Kidney (tissue), 22 donors: ENCODE measurements at places on chromosomes 12 and 14. TPM values are rescaled to one million over a fixed set of nuclear protein-coding genes. Genes with fewer than 3 reads are reported as not detected.

MYH6 gene
- total RNA-seq: 0.03 TPM

SP1 gene
- total RNA-seq: 126 TPM

ERH gene
- total RNA-seq: 168 TPM

ZBTB25 gene
- total RNA-seq: 17.8 TPM

LTBP2 gene
- 10.4 TPM for total RNA-seq

KRT77 gene
- not detected for total RNA-seq

GCH1 gene
- total RNA-seq: 9.2 TPM

AGAP2 gene
- 3.7 TPM for total RNA-seq

PLEKHD1 gene
- 0.25 TPM for total RNA-seq

RNFT2 gene
- total RNA-seq: 6.8 TPM

B3GNT4 gene
- total RNA-seq: 0.35 TPM

TOMM20L gene
- total RNA-seq: not detected

KRT73 gene
- not detected for total RNA-seq

- peak; percentile 50 for DNase-seq
These were observed 6.7 kb downstream of the VASH1 start for GRCh38 chr14:76767681-76768656.

DNA sequence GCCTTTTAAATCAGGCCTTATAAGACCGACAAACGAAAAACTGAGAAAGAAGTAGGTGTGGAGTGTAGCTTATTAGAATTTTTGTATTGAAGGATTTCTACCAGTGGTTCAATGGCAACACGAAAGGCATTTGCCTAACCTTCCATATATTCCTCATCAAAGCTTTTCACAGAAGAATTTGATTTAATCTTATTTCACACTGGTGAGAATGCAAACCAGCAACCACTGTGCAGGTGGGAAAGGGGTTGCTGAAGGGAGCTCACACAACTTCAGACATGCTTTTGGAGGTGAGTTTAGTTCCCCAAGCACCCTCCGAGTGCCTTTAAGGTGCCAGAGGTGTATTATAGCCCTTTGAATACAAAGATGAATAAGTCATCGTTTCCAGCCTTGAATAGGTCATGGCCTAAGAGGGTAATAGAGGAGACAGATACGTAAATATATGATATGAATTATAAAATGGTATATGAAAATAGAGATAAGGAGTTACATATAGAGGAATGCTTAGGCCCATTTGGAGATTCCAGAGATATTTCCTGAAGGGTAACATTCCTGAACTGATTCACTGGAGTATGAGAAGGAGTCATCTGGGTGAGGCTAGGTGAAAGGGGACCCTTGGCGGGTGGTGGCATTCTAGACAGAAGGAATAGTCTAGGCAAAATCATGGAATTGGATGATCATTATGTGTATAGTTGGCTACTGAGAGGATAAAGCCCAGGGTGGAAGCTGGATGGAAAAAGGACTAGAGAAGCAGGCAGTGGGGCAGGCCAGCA, 6.4 kb downstream of the ERP27 start:
- DNase-seq: no peak

- DNase-seq: no peak
These were observed 56.6 kb downstream of the RNFT2 start for GRCh38 chr12:116794725-116795124.

DNA sequence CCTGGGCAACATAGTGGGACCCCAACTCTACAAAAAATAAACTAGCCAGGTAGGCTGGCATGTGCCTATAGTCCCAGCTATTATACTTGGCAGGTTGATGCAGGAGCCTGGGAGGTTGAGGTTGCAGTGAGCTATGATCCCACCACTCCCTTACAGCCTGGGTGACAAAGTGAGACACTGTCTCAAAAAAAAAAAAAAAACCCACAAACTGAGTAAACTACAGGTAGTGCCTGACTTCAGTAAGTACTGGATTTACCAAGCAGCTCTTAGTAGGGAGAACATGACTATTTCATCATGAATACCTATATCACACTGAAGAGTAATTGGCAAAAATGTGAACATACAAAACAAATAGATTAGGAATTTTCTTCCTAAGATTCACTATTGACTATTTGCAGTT, 32.4 kb upstream of the AP4S1 start:
- no peak for DNase-seq

DNA sequence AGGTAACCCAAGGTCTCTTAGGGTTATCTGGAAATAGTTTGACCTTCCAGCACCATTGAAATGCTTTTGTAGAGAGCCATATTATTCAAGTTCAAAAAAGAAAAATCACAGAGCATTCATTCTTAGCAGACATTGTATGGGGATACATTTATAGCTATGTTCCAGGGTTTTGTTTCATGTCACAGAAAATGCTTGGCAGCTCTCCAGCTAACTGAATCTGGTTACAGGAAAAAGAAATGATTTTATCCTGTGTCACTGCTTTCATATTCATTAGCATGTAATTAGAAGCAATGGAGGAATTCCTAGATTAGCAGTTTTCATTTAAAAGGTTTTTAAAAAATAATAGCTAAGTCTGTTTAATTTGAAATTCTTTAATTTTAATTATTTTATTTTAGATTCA, 78.9 kb downstream of the SNAPC1 start:
- peak; percentile 50 for DNase-seq

DNA sequence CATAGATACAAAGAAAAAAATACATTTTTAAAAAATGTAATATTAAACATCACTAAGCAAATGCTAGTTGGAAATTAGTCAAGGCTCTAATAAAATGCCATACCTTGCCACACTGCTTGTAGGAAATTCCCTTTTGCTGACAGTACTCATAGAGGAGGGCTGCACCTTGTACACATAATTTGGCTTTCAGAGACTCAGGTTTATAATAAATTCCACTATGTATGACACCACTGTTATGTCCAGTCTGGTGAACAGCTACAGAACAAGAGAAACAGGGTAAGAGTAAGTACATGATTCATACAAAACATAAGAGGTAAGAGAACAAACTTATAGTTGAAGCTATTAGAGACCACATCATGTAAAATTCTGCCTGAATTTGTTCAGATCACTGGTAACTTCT, 10.1 kb downstream of the L2HGDH start:
- no peak for DNase-seq

DNA sequence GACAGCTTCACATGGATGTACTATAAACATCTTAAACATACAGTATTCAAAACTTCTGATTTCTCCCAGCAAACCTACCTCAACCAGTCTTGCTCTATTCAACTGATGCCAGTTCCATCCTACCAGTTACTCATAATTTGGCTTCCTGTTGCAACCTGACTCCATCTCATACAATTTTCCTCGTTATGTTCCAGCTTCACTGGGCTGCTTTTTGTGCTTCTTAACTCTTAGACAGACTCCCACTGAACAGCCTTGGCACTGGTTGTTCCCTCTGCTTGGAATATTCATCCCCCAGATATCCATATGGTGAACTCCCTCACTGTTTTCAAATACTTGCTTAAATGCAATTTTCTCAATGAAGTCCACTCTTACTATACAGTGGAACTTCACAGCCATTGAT, 249.2 kb downstream of the AEBP2 start:
- DNase-seq: no peak

GRCh38 chr12:94445662-94446061, 14.0 kb downstream of the CEP83 start:
- DNase-seq: no peak

GRCh38 chr14:90062127-90062794, 467 bp downstream of the KCNK13 start:
- DNase-seq: peak; percentile 42

DNA sequence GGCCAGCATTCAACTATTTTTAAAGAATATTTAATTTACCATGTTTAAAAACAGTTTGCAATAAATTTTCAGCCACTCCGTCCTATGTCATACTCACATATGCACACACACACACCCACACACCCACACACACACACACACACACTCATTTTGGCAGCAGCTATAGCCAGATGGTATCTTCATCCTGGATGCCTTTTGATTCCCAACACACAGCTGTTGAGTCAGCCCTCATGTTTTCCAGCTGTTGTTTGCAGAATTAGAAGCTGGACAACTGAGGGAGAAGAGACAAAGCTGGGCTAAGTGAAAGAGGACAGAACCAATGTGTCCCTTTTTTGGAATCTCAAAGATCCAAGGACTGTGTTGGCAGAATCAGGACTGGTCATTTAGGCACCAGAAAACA, 80.0 kb upstream of the EGLN3 start:
- DNase-seq: peak; percentile 58

GRCh38 chr14:93033983-93034670, 81.6 kb downstream of the ITPK1 start:
- peak; percentile 73 for DNase-seq

- DNase-seq: no peak
These were observed 14.5 kb upstream of the KLRD1 start for GRCh38 chr12:10293151-10293550.

GRCh38 chr12:32821293-32821692, 65.6 kb upstream of the YARS2 start:
- DNase-seq: no peak

DNA sequence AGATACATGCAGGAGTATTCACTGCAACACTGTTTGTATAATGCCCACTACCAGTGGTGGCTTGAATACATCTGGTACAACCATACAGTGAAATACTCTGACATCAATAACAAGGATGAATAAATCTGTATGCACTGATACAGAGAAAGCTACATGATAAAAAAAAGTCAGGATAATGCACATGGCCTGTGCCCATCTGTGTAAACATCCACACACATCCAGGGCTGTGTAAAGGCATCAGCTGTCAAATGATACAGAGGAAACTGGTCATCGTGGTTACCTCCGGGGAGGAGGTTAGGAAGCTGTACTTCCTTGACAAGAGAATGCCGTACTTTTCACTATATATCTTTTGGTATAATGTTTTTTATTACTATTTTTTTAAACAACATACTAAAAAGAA, 176.6 kb downstream of the FOXN3 start:
- DNase-seq: no peak

- DNase-seq: no peak
These were observed 28.2 kb downstream of the PTPRQ start for GRCh38 chr12:80472236-80472635.

DNA sequence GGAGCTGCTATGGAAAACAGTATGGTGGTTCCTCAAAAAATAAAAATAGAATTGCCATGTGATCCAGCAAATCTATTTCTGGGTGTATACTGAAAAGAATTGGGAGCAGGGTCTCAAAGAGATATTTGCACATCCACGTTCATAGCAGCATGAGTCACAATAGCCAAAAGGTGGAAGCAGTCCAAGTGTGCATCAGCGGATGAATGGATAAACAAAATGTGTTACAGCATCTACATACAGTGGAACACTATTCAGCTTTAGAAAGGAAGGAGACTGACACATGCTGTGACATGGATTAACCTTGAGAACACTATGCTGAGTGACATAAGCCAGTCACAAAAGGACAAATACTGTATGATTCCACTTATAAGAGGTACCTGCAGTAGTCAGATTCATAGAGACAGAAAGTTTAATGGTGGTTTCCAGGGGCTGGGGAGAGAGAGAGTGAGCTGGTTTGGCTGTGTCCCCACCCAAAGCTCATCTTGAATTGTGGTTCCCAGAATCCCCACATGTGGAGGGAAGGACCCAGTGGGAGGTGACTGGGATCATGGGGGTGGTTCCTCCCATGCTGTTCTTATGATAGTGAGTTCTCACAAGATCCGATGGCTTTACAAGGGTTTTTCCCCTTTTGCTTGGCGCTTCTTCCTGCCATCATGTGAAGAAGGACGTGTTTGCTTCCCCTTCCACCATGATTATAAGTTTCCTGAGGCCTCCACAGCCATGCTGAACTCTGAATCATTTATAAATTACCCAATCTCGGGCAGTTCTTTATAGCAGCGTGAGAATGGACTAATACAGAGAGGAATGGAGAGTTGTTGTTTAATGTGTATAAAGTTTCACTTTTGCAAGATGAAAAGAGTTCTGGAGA, 17.6 kb upstream of the TBC1D30 start:
- DNase-seq: no peak

DNA sequence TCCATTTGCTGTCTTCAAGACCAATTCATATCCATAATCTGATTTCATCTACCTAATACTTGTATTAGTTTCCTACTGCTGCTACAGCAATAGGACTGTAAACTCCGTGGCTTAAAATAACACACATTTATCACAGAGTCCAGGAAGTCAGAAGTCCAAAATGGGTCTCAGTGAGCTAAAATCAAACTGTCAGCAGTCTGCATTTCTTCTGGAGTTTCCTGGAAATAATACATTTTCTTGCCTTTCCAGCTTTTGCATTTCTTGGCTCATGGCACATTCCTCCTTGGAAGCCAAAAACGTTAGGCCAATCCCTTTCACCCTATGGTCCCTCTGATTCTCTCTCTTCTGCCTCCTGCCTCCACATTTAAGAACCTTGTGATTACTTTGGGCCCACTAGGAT, 239.8 kb downstream of the PRKD1 start:
- peak; percentile 10 for DNase-seq

DNA sequence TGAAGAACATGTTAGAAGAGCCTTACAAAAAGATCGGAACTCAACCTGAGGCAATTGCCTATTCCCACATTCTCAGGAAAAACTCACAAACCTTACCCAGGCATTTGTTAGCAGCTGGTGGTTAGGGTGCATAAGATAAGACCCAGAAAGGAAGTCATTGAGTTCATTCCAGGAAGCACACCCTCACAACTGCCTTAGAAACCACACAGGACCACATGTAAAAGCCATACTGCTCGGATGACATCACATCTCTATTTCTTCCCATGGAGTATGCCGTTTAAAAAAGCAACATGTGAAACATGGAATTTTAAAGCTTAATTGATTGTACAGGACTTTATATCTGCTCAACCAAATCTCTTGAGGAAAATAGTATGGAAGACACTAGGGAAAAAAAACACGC, 411.2 kb downstream of the DAD1 start:
- DNase-seq: no peak

- DNase-seq: no peak
These were observed 596.9 kb downstream of the TRHDE start for GRCh38 chr12:72869024-72869423.

DNA sequence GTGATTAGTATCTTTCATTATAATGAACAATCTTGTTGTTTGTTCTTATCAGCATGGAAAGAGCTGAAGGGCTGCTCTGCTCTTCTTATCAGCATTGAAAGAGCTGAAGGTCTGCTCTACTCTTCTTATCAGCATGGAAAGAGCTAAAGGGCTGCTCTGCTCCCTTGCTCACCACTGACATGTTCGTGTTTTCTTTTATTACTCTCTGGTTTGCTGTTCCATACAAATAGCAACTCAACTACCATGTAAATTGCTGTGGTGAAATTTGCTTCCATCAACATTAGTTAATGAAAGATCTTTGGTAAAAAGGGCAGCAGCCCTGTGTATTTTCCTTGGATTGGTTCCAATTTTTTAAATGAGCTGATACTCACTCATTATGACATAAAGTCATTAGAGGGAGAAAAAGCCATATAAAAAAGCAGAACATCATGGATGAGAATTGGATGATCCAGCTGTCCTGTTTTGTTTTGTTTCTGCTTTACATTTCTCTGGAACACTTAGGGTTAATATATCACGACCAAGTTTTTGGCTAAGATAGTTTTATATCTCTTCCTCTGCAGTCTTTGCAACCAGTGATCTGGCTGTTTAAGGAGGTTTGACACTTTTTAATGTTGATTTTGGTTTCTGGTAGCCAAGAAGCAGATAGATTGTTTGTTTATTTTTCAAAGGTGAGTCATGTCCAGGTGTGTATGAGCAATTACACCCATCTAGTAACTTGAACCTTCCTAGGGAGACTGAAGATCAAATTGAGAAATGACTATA, 356.6 kb downstream of the CEP128 start:
- no peak for DNase-seq

GRCh38 chr12:24701343-24701742, 247.6 kb downstream of the BCAT1 start:
- DNase-seq: no peak

GRCh38 chr12:6056406-6057240, 67.8 kb downstream of the VWF start:
- no peak for DNase-seq

- peak; percentile 95 for DNase-seq
These were observed 1.7 kb upstream of the CCND2 start for GRCh38 chr12:4271717-4272423.

GRCh38 chr14:101960225-101960624, 4.1 kb upstream of the DYNC1H1 start:
- DNase-seq: no peak
